ENCODE measurements at places on chromosomes 3 and 15.

DNA sequence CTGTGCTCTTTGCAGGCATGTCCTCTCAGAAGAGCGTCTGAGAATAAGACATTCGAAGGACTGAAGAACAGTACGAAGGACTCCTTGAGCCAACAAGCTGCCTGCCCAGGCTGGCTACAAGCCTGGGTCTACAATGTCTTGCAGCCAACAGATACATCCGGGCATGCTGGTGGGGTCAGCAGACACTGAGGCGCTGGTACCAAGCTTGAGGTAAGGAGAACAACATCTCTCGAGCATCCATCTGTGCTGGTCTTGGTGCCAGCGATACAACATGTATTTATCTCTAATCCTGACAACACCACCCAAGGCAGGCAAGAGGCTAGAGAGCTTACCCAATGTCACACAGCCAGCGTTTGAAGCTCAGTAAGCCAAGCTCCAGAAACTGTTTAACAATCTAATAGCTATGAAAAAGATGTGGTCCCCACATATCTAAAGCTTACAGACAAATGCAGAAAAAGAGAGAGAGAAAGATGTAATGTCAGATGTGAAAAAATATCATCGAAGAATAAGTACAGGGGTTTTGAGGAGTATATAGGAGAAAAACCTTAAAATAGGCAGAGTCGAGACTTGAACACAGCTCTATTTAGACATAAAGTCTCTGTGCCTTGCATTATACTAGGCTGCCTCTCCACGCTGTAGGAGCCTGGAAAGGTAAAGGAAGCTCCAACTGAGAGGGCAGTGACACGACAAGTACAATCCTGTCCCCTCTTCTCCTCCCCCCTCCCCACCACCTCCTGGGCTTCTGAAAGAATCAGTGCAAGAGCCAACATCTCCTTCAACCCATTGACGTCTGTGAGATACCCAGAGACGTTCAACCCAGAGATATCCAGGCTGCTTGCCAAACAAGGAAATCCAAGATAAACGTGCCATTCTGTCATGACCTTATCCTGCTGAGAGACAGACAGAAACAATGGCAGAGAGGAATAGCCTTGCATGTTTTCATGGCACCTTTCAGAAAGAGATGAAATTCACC, 39.4 kb downstream of the WWTR1 start:
- no peaks in the 10 kb centered on the region for H3K36me3 ChIP-seq
- no peaks in the 10 kb centered on the region for H3K4me1 ChIP-seq

DNA sequence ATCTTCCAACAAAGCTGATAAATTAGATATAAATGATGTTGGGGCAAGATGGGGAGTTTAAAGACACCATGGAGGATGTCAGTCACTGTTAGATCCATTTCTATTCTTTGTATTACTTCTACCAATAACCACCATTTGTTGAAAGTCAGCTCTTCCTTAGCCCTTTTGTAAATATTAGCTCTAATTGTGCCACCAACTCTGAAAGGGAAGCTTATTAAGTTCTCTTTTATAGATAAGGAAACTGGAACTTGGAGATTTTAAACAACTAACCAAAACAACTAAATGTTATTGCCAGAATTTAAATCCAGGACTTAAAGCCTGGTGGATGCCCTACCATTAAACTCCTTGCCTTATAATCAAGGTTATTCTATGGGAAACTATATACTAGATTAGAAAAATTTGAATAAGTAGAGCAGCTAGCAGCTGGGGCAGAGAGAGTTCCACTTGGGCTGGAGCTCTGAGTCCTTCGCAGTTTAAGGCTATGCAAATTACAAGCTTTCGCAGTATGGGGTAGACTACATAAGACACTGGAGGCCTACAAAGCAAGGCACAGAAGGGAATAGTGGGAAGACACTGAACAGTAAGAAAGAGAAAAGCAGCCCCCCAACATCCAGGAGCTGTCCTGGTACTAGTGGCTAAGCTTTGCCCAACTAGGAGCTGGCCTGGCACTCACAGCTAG, 52.6 kb downstream of the TM4SF18 start:
- H3K27me3 ChIP-seq = no peaks in the 10 kb centered on the region
- H3K36me3 ChIP-seq = no peaks in the 10 kb centered on the region
- H3K4me3 ChIP-seq = no peak overlapping the region
- DNase-seq = no peak

- H3K27me3 ChIP-seq = no peaks in the 10 kb centered on the region
- H3K4me3 ChIP-seq = no peak overlapping the region
- H3K36me3 ChIP-seq = no peaks in the 10 kb centered on the region
- H3K4me1 ChIP-seq = no peaks in the 10 kb centered on the region
Measured at GRCh38 chr15:68421798-68422402, 10.1 kb downstream of the ITGA11 start.

GRCh38 chr15:100461049-100461448, 67.7 kb downstream of the CERS3 start:
- H3K4me3 ChIP-seq = no peak overlapping the region
- no peak overlapping the region for H3K27ac ChIP-seq
- no peaks in the 10 kb centered on the region for H3K36me3 ChIP-seq
- H3K27me3 ChIP-seq = no peaks in the 10 kb centered on the region

GRCh38 chr15:68405378-68406250, 26.3 kb downstream of the ITGA11 start:
- H3K27ac ChIP-seq = no peak overlapping the region
- H3K27me3 ChIP-seq = no peaks in the 10 kb centered on the region
- no peak overlapping the region for H3K4me3 ChIP-seq
- DNase-seq = no peak
- no peaks in the 10 kb centered on the region for H3K4me1 ChIP-seq
- H3K36me3 ChIP-seq = no peaks in the 10 kb centered on the region

DNA sequence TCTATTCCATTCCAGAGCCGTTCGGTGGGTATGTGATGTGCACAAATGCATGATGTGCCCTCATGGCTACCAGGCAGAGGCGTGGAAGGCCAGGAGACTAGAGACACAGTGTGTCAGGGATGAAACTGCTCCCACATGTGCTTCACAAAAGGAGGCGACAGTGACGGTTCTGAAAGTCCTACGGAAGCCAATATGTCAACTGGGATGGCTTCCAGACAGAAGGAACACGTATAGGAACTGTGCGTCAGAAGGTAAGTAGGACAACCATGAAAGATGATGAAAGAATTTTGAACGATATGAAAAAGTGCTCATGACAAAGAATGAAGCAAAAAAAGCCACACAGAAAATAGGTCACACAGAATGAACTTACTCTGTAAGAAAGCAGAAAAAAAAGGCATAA, 34.1 kb downstream of the GLB1 start:
- peak overlapping the region; percentile 50 for H3K27ac ChIP-seq
- H3K4me3 ChIP-seq = no peak overlapping the region
- H3K27me3 ChIP-seq = no peaks in the 10 kb centered on the region
- peaks cover 66% of the 10 kb centered on the region for H3K4me1 ChIP-seq
- peaks cover 6% of the 10 kb centered on the region for H3K36me3 ChIP-seq

- no peak overlapping the region for H3K27ac ChIP-seq
- H3K27me3 ChIP-seq = no peaks in the 10 kb centered on the region
- peaks cover 67% of the 10 kb centered on the region for H3K36me3 ChIP-seq
- no peak for DNase-seq
- no peaks in the 10 kb centered on the region for H3K4me1 ChIP-seq
- no peak overlapping the region for H3K4me3 ChIP-seq
Measured at GRCh38 chr15:63623232-63623969, 26.2 kb downstream of the FBXL22 start.

DNA sequence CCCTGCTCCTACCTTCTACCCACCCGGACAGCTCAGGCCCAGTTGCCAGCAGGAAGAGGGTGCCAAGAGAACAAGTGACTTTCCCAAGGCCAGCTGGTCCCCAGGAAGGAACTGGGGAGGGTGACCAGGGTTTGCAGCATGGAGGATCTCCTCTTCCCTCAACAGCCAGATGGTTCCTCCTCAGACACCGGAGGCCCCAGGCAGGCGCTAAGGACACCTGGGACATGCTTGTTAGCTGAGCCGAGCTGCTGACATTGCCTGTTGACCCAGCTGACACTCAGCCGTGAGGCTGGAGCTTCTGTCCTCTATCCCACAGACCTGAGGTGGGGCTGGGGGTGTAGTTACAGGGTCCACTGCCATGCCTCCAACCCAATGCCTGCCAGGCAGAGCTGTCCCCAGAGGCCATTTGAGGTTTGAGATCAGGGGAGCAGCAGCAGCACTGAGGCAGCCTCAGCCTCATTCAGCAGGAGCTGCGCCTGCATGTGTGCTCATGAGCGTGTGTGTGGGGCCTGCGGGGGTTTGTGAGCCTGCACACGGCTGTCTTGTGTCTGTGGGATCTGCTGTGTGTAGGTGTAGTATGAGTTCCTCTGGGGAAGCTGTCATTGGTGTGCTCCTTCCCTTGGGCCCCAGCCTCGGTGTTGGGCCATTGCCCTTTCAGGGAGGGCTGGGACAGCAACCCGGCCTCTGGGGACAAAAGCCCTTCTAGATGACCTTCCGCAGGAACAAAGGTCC, 7.1 kb downstream of the CPLX3 start:
- no peak overlapping the region for H3K27ac ChIP-seq
- peaks cover 7% of the 10 kb centered on the region for H3K27me3 ChIP-seq
- no peaks in the 10 kb centered on the region for H3K4me1 ChIP-seq
- no peak overlapping the region for H3K4me3 ChIP-seq
- DNase-seq = no peak

DNA sequence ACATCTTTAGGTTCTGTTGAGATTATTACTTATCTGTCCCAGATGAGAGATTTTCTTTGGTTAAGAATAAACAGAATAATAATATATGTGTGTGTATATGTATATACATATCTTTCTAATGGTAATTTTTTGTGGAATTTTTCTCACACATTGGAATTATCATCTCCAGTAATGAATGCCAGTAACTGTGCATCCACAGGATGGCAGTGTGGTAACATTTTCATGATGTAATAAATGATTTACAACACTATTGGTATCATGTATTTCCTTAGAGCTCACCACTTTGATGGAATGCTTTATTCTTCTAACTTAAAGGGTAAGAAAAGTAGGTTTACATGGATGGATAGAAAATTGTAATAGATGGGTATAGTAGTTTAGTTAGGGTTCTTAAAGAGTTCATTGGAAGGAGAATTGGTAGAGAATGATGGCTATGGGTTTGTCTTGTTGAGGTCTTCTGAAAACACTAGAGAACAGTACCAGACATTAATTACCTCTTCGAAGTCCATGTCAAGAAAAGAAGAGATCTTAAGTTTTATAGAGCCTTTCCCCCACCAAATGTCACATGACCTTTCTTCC, 78.1 kb downstream of the STT3B start:
- no peak overlapping the region for H3K27ac ChIP-seq
- H3K27me3 ChIP-seq = no peaks in the 10 kb centered on the region
- DNase-seq = no peak
- no peak overlapping the region for H3K4me3 ChIP-seq
- peaks cover 27% of the 10 kb centered on the region for H3K36me3 ChIP-seq

DNA sequence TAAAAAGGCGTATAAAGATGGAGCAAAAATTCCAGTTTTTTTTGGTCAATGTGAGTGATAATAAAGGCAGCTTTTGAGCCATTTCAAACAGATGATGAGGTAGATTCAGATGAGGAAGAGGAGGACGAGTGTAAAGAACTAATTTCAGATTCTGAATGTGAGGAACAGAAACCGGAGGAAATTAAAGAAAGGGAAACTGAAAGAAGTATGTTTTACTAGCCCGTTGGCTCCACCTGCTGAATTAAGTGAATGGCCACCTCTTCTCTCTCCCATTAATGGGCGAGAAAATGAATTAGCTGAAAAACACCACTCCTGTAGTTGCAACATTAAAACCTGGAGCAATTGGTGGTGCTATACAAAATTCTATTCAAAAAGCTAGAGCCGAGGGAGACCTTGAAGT, 55.4 kb downstream of the CYP19A1 start:
- H3K4me3 ChIP-seq = no peak overlapping the region
- H3K4me1 ChIP-seq = no peaks in the 10 kb centered on the region
- no peaks in the 10 kb centered on the region for H3K27me3 ChIP-seq

All from CD4-positive, alpha-beta T cell (primary cell).